Dermis blood vessel endothelial cell (primary cell): ENCODE measurements at places on chromosomes 2 and 18. TPM values are rescaled to one million over a fixed set of nuclear protein-coding genes. Genes with fewer than 3 reads are reported as not detected.

DNA sequence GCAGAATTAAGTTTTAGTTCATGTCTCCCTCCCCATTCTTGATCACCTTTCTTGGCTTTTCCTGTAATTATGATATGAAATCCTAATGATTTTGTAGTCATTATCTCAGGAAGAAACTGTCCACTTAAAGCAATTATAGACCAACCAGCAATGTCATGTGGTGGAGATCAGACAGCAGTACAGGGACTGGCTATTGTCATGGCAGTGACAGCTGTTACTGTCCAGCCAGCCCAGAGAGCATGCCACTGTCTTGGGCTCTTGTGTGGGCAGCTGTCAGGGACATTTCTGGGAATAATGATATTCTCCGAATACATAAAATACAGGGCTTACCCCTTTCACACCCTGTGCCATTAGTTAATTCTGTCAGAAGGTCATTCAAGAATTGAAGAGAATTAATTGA lies 355.3 kb upstream of the RAB12 start:
- no peak for DNase-seq

GRCh38 chr2:169761251-169761969 lies 27.8 kb downstream of the KLHL23 start:
- DNase-seq: no peak

DNA sequence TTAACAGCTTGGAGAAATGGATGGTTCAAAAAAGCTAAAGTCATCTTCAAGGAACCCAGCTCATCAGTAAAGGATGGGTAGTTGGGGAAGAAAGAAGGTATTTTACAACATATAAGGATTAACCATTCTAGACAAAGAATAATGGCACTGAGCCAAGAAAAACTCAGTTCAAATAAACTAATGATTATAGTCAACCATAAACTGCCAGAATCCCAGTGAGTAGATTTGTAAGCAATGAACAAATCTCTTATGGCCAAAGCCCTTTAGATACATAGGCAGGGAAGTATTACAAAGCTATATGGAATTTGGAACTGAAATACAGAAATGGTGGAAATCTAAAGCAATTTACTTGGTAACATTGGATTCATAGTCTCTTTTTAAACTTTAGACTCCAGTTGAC lies 92.4 kb upstream of the ZFP36L2 start:
- DNase-seq: peak; percentile 58

- no peak for DNase-seq
Measured at GRCh38 chr18:63480476-63480875, 3.7 kb downstream of the SERPINB5 start.

DNA sequence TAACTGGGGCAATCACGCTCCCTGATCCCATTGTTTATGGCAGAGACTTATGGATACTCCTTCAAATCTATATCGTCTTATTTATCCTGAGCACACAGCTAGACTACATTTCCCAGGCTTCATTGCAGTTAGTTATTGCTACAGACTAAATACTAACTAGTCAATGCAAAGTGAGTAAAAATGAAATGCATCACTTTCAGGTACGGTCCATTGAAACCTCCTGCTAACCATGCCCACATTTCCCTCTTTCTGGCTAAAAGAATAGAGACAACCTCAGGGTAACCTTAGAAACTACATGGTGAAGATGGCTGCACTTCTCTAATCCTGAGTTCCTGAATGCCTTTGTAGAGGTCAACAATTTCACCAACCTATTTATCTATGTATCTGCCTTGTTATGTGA lies 437.4 kb downstream of the EPHA4 start:
- DNase-seq: no peak

- DNase-seq: no peak
Measured at GRCh38 chr18:64083916-64084315, 65.0 kb downstream of the LINC00305 start.

DNA sequence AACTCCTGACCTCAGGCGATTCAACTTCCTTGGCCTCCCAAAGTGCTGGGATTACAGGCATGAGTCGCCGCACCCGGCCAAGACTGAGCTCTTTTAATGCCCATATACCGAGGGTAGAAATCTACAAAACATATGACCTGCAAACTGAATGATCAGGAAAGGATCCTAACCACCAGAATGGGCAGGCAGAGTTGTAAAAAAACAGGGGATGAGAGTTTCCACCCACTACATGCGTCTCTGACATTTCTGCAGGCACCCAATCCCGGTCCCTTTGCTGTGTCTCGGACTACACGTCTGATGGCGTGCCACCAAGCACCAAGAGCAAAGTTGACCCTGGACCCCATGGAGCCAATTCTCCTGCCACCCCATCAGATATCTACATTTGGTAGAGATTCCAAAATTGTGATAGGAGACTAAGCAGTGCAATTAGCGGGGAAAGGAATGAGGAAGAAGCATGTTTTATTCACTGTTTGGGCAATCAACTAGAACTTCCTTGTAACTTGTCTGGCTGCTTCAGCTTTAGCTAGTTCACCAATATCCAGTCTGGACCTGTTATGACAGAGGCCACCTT lies 74.1 kb downstream of the ATP8B1 start:
- peak; percentile 43 for DNase-seq

- DNase-seq: peak; percentile 51
Measured at GRCh38 chr2:221518935-221519625, 53.0 kb downstream of the EPHA4 start.

DNA sequence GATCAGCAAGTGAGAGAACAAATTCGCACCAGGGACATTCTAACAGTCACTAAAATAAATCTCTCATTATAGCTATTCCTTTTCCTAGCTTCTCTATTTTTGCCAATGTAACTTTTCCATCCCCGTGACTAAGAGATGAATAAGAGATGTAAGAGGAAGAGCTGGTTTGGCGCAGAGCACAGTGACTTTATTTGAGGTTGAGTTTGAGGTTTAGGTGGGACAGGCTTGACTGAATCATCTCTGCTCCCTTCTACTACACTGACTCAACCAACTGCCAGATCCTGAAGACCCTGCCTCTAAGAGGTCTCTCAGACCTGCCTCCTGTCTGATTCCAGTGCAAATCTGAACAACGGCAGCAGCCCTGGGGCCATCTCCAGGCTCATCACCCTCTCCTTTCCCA lies 28.0 kb downstream of the RFX8 start:
- DNase-seq: peak; percentile 10

DNA sequence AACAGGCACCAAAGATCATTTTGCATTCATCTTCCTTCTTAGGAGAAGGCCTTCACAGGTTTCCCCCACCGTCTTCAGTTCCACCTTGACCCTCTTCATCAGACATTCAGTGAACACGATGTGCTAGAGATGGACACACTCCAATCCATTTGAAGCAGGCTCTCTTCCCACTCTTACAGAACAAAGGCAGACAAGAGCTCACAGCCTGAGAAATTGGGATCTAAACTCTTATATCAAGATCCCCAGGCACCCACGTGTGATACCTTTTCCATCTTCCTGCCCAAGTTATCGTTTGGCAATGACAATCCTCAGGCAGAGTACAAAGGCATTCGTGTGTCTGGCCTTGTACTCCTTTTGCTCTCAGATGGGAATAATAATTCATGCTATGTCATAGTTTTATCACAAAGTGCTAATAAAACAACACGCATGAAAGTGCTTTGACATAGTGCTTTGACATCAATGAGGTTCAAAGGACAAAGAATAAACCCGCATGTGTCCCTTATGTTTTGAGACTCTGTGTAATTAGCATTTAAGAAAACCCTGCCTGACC lies 369.3 kb upstream of the KLHL29 start:
- no peak for DNase-seq

DNA sequence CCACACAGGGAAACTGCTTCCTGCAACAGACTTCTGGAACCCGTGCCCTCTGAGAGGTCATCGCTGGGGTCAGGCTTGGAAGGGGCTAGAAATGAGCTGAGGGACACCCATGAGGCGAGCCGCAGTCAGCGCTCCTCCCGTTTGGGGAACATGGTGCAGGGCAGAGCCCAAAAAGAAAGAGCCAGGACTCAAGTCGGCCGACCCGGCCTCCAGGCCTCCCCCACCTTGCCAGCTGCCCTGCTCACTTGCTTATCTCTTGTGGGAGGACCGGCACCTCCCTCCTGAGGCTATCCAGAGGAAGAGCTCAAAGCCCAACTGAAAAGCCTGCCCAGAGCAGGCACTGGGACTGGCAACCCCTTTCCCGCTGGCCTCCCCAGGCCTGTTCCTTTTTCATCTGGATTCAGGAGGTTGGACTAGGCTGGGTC lies 43.6 kb downstream of the SCTR start:
- DNase-seq: no peak

GRCh38 chr2:27655155-27655951 lies 8.1 kb downstream of the SUPT7L start:
- peak; percentile 66 for DNase-seq

- no peak for DNase-seq
Measured at GRCh38 chr18:949724-950631, 45.3 kb downstream of the ADCYAP1 start.

The CNRIP1 gene
- total RNA-seq: 45.3 and 52.3 TPM in 2 replicates

DNA sequence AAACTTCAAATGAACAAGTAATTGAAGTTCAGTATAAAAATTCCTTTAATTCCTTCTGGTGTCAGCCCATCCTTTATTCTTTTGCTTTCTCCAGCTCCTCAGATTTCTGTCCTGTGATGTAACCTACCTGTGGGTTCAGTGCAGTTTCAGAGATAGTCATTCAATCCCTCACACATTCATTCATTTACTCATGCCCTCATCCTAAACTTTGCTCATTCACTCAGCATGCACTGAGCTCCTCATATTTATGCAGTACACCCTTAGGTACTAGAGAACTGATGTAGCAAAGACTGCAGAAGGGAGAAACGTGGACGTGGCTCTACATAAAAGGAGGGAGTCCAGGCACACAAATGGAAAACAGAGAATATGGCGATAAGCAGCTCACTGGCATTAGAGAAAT lies 45.3 kb upstream of the STAT1 start:
- DNase-seq: no peak

GRCh38 chr2:10336283-10336682 lies 33.6 kb downstream of the HPCAL1 start:
- DNase-seq: no peak

DNA sequence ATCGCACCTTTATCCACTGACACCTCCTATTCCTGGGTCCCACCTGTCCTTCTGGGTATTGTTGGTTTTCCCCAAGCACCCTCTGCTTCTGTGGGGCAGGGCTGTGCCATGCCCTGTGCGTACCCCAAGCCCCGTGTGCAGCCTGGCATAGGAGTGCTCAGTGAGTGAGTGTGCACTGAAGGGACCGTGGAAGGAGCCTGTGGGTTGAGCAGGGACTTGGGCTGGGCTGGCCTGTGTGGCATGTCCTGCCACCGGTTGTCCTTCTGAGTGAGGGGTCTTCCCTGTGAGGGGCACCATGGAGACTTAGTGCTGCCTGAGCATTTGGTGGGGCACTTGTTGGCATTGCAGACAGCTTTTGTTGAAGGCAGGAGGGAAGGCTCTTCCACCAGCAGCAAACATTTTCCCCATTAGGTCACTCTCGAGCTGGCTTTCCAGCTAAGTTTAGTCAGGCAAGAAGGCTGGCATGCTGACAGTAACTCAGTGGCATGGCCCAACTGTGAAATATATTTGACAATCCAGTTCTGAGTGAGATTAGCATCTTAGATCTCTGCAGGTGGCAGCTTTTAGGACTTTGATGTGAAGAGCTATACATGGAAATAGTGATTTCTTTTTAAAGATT lies 64.7 kb downstream of the LPIN1 start:
- DNase-seq: no peak

The PROC gene
- 0.17 TPM in 1 of 2 replicates, not detected in the other for total RNA-seq

The NGEF gene
- total RNA-seq: 0.17 and 0.33 TPM in 2 replicates
